ENCODE measurements at places on chromosomes 4 and X.

- DNase-seq: no peak
These were observed 18.7 kb upstream of the CDKL5 start for GRCh38 chrX:18406531-18407266.

DNA sequence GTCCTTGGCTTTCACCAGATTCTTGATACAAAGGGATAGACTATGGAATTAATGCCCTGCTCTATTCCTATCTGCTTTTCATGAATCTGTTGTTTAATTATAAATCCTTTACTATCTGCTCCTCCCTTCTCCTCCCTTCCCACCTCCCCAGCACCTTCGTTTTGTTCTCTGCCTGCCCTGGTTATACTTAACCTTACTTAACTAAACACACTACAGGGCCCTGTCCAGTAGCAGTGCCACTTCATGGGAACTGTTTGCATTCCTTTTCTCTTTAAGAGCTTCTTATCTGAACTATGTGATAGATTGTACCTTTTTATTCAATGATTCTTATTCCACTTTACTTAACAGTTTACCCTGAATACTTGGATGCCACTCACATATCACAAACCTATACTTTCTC is 830 bp downstream of the HOPX start:
- DNase-seq: no peak

- DNase-seq: no peak
These were observed 64.5 kb upstream of the MAGEA10 start for GRCh38 chrX:152202886-152203285.

DNA sequence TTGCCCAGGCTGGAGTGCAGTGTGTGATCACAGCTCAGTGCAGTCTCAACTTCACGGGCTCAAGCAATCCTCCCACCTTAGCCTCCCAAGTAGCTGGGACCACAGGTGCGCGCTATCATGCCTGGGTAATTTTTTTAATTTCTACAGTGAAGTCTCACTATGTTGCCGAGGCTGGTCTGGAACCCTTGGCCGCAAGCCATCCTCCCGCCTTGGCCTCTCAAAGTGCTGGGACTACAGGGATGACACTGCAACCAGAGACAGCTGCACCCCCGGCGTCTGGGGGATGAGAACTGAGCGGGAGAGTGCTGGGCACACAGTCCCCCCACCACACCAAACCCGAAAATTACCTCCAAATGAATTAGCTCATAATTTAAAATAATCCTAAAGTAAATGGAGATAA is 33.1 kb upstream of the GTPBP6 start:
- no peak for DNase-seq

DNA sequence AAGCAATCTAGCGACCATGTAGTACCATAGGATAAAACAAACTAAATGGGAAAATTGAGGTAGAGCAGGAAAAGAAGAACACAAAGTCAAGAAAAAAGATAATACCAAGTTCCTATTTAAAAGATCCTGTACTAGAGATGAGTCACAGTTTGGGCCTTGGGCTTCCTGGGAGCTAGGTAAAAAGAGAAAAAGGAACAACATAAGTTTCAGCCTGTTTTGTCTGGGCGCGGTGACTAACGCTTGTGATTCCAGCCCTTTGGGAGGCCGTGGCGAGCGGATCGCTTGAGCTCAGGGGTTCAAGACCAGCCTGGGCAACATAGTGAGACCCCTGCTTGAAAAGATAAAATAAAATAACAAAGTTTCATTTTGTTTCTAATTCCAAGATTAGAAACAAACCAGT is 14.0 kb upstream of the TMEM156 start:
- DNase-seq: no peak

- no peak for DNase-seq
These were observed 39.6 kb upstream of the SLC7A3 start for GRCh38 chrX:70970482-70970995.

GRCh38 chr4:136750897-136751296 is 781.4 kb downstream of the PCDH18 start:
- no peak for DNase-seq

GRCh38 chrX:24427747-24428019 is 37.4 kb upstream of the PDK3 start:
- no peak for DNase-seq

- DNase-seq: peak; percentile 23
These were observed 9.3 kb downstream of the PAGE4 start for GRCh38 chrX:49838374-49838773.

DNA sequence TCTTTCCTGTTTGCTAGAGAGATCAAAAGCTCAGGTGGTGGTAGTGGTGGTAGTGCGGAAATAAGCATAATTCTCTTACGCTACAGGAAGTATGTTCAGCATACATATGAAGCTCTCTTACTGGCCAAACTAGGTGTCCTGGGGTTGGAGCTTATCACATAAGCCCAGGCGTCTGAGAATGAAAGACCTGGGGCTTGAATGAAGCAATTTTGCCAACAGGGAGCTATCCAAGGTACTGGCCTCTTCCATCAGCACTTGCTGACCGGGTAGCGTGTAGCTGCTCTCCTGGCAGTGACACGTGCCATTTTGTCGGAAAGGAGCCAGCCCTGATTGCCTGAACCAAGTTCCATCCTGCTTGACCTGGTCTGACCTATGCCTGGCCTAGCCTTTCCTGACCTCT is 65.9 kb upstream of the HPF1 start:
- DNase-seq: no peak

DNA sequence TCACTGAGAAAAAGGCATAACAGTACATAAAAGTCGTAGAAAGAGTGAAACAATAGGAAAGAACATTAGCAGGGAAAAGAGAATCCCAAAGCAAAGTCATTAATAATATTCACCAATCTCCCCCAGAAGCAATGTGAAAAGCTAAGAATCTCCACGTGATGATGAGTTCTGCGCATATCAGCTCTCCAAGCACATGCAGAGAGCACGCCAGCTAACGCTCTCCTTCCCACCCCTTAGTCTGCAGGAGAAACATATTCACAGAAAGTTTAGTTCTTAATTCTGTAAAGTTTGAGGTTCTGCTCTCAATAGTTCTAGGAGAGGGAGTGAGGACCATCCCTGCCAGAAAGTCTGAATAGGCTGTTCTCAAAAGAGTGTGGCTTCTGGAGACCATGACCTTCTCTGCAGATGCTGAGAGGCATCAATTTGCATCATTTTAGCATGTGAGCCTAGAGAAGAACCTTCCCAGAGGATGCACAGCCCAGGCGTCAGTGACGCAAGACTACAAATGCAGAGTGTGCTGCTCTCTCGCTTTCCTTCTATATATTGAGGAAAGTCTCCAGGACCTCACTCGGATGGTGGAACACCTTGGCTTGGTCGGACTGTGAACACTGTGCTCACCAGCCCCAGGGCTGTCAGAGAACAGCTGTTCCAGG is 51.3 kb upstream of the AFAP1 start:
- DNase-seq: no peak

DNA sequence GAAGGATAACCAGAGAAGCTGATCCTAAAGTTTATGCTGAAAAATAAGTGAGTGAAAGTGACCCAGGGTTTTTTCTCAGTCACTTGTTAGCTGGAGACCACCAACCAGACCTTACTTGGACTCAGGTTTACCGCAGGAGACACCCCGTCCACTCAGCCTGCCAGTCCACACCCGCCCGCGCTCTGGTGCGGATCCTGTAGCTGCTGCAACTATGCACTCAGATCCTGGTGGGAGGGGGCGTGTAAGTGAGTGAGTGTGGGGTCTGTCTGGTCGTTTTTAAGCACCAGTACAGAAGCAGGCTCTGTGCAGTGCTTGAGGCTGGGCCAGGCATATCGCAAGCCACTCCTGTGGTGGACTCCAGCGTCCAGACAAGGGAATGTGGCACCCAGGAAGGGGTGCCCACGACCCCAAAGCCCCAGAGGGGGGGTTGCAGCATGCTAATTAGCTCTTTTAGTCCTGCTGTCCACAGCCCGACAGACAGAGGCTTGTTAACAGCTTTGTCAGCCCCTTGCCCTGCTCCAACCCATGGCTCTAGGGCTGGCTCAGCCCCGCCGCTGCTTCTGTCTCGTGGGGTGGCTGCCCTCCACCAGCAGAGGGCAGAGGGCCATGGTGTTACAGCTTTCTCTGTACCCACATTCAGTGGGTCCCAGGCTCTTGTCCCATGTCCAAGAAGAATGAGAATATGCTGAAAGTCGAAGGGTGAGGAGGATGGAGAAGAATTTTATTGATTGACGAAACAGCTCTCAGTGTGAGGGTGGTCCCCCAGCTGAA is 40.4 kb upstream of the PPP1R2C start:
- no peak for DNase-seq

DNA sequence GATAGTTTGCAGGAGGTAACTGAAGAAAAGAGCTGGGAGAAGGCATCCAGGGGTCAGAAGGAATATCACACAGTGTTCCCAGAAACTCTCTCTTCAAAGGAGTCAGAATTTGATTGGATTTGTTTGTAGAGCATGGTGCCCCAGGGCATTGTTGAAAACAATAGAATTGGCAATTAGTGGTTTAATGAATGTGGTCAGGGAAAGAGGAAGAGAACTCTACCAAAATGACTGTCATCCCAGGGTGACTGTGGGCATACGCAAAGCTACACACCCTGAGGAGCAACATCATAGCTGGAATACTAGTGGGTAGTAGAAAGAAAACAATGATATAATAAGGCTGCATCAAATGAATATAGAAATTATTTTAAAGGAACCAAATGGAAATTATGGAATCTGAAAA is 21.5 kb downstream of the TNIP2 start:
- DNase-seq: no peak

GRCh38 chr4:8427761-8428287 is 12.7 kb downstream of the ACOX3 start:
- DNase-seq: no peak

DNA sequence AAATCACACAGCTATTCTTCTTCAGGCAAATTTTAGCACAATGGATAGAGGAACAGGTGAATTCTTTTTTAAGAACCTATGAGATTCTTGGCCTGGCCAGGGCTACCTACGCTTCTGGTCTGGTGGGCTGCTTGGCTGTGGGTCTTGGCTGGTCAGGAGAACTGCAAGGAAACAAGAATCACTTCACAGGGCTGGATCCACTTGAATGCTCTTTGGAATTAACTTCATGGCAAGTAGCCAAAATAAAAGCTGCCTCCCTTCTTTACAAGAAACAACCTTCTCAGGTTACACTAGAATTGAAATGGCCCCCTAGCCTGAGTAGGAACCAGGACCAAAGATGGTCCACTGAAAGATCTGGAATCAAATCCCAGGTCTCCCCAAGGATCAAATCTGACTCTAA is 519.1 kb downstream of the IQCM start:
- no peak for DNase-seq

DNA sequence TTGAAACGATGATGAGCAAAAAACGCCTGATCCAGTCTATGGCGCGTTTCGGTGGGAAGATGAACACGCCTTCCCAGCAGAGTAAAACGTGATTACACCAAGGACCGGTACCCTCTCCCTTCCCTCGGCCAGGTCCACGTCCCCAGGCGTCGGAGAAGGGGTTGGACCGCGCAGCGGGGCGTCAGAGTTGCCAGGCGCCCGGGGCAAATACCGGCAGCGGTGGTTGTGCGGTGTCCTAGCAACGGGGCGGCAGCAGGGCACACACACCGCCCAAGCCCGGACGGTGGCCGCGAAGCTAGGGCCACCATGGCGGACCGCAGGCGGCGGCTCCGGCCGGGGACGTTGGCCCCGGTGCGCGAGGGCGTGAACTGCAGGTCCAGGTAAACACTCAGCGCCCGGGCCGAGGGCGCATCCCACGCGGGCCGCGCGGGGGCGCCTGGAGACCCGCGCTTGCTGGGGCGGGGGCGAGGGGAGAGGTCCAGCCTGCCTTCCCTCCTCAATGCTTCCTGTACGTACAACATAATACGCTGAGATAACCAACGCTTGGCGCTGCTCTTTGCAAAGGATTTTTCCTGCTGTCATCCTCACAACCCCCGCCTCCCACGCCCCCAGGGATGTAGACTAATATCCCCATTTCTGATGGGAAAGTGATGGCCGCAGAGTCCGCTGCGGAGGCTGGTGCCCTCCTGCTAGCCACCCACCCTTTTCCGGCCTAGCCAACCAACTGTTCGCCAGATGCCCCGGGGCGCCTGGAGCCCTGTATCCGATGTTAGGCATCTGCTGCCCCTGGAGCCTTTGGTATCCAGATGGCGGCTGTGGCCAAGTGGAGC is at the start of gene FAM47E:
Gene FAM47E, plus strand, starts transcription at position 281 of the 830 bp plus-strand sequence. Its CDS starts 26 bp downstream, at position 307.
- peak; percentile 91 for DNase-seq

DNA sequence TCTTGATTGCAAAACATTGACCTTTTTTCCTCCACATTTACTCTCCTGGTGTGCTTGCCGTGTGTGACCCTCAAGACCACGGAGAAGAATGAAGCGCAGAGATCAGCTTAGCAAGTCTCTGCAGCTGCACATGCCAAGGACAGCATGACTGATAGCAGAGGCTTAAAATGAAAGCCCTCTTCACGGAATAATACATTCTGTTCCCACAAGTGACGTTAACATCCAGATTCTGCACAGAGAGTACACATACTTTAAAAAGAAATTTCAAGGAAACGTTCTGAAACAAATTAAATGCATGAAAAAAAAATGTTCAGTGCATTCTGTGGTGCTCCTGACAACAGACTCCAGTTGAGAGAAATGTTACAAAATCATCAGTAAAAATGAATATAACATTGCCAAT is 60.9 kb downstream of the SLC7A11 start:
- no peak for DNase-seq

- DNase-seq: no peak
These were observed 186.8 kb downstream of the TMA16 start for GRCh38 chr4:163681208-163681821.

- no peak for DNase-seq
These were observed 696.3 kb downstream of the PCDH7 start for GRCh38 chr4:31416498-31416897.

GRCh38 chrX:121256647-121257046 is 209.2 kb downstream of the GLUD2 start:
- no peak for DNase-seq

GRCh38 chr4:11593576-11594116 is 165.0 kb upstream of the HS3ST1 start:
- no peak for DNase-seq

GRCh38 chr4:24935856-24936255 is 23.0 kb upstream of the CCDC149 start:
- no peak for DNase-seq

DNA sequence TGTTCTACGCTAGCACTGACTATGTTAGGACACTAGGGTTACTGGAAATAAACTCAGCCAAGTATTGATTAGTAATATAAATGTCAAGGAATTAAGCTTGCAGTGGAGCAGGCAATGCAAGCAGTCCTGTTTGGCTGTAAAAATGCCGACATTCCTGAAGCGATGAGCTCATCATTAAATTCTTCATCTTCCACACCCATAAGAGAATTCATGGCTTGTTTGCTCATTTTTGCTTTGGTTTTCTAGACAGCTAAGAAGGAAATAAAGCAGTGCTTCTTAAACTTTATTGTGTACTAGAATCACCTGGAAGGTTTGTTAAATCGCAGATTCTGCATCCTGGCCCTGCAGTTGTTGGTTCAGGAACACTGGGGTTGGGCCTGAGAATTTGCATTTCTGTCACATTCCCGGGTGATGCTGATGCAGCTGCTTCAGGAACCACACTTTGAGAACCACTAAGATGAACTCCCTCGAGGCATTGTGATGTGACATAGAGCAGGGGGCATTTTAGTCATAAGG is 17.8 kb downstream of the ANXA3 start:
- DNase-seq: no peak

GRCh38 chr4:149426461-149426860 is 389.2 kb downstream of the IQCM start:
- DNase-seq: no peak

- DNase-seq: no peak
These were observed 49.3 kb upstream of the RPL34 start for GRCh38 chr4:108570993-108571569.

- peak; percentile 7 for DNase-seq
These were observed 21.9 kb upstream of the GPR78 start for GRCh38 chr4:8558080-8558960.

Data from glutamatergic neuron (in vitro differentiated cells).